ENCODE measurements at places on chromosomes 16 and 17.

DNA sequence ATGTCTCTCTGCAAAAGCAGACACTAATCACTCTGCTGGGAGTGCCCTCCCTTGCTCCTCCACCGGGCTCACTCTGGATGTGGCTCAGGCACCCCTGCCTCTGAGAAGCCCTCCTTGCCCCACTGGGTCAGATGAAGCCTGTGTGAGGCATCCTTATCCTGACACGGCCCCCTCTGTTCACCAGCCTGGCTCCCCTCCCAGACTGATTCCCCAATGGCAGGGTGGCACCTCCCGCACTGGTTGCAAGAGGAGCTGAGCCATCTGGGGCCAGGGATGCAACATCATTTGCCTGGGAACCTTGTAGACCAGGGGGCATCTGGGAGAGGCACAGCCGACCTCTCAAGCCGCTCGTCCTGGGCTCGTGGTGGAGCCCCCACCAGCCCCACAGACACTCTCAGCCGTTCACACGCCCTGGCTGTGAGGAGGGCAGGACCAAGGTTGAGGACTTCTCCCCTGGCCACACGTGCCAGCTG, 6.7 kb downstream of the SMTNL2 start:
- DNase-seq, result no peak

GRCh38 chr16:66354034-66354909, 12.2 kb upstream of the CDH5 start:
- DNase-seq, result peak; percentile 79

DNA sequence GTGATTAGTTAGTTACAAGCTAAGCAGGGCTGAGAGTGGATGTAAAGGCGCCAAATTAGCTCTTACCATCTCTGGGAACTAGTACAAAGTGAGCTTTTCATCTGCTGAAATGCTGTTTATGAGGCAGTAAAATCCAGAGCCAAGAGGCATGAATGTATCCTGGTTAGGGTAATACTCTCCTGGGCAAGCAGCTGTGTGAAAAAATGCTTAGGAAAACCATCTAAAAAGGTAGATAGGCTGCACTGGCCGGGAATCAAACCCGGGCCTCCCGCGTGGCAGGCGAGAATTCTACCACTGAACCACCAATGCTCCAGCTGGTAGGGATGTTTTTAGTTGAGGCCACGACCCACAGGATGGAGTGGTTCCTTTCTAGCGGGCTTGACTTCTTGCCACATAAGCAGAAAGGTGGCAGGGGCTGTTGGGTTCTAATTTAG, 23.0 kb downstream of the VAC14 start:
- DNase-seq, result no peak

DNA sequence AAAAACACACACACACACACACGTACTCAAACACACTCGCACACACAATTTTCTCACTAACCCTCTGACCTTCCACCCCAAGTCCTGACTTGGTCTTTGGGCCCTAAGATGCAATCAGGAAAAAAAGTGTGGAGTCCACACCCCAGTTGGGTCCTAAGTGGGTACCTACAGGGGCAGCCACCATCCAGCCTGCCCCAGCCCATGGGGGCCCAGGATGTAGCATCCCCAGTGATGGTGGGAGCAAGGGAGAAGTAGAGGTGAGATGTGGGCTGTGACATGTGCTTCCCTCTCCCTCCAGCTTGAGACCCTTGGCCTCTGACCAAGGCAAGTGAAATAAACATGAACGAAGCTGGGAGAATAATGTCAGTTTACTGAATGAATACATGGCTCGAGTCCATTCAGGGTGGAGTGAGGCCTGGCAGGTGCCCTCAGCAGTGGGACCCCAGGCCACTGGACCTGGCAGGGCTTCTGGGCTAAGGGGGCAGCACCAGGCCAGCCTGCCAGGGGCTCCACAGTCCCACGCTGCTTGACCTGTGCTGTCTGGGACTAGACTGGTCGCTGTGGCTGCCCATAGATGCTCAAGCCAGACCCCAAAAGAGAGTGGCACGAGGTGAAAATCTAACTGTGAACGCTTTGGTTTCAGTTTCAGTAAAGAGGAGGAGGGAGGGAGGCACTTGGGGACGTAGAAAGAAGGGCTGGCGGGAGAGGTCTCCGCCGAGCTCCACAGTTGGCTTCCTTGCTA, 73.7 kb downstream of the MRC2 start:
- DNase-seq, result no peak

DNA sequence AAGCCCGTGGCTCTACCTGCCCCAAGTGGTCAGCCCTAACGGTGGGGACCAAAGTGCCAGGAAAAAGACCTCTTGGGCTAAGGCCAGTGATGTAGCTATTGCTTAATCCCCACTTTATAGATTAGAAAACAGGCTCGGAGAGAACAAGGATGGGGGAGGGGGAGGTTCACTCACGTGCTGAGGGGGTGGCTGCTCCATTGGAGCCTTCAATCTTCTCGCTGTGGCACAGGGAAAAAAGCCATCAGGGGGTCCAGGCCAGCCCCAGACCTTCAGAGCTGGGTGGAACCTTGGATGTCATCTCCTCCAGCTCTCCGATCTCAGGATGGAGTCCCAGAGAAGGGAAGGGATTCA, 45.9 kb downstream of the SRCIN1 start:
- no peak for DNase-seq

- DNase-seq, result no peak
These were observed 20.9 kb upstream of the PSMD7 start for GRCh38 chr16:74275711-74276110.

DNA sequence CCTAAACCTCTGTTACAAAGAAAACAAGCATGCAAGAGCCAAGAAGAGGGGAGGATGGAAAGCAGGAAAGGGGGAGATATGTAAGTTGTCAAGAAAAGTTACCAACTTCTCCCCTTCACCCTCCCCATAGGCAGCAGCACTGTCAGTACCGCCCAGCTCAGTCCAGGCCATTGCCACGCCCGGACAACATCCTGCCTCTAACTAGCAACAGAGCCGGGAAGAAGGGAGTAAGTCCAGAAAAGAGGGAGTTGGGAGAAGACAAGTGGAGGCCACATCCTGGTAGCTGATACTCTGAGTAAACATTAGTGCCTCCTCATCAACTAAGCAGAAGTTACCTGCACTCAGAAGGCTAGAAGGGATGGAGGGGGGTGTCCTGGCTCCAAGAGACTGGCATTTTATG, 113.6 kb downstream of the SMG6 start:
- no peak for DNase-seq

DNA sequence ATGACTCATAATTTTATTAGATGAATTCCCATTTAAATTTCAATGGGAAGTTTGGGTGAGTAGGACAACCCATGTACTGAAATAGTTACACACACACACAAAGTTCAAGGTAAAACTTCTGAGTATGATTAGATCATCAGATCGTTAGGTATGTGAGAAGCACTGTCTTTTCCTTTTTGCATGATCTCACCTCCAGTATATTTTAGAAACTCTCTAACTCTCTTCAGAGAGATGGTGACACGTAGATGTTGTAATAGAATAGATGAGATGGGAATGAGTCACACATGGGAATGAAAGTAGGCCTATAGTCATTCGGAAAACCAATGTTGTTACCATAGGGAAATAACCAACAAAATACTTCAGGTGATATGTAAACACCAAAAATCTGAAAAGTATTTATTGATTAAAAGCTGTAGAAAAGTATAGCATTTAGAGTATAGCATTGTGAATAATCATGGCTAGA, 22.2 kb downstream of the KRT23 start:
- DNase-seq, result peak; percentile 92

DNA sequence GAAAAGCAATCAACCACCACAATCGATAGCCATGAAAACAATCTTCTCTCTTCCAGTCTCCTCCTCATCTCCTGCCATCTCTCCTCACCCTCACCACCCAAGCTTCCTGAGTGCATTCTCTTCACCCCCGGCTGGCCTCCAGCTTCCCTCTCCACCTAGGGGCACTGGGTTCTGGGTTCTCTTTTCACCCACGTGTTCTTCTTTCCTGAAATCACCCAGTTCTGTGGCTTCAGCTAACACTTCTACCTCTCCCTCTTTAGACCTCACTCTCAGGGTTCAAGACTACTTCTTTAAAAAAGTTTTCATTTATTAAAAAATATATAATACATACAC, 8.2 kb downstream of the ITGAM start:
- DNase-seq, result no peak

DNA sequence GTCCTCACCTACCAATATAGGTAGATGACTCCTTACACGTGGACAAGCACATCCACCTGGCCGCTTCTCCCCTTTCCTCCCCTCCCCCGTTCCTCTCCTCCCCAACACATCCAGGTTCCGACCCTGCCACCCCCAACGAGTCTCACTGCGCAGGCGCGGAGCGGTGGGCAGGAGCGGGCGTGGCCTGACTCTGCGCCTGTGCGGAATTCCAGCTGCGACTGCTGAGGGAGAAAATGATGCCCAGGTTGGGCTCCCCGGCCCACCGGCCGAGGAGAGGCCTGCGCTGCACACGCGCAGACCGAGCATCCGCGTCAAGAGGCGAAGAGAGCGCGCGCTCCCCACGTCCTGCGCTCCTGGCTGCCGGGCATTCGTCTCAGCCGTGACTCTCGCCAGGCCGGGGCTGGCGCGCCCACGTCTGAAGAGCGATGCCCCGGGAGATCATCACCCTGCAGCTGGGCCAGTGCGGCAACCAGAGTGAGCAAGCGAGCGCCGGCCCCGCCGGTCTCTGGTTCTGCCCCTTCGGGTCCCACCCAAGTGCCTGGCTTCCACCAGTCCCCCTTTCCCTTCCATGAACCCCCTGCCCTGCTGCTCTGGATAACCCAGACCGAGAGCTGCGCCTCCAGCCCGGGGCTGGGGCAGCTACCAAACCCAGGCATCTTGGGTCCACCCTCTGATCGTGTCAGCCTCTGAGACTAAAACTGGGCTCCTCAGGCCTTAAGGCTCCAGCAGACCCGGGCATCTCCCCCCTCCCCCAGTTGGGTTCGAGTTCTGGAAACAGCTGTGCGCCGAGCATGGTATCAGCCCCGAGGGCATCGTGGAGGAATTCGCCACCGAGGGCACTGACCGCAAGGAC, at the start of gene TUBG2:
TSS of gene TUBG2 (plus strand) at position 206 of the 853 bp plus-strand sequence. CDS start at position 426, 220 bp downstream.
- peak; percentile 83 for DNase-seq

DNA sequence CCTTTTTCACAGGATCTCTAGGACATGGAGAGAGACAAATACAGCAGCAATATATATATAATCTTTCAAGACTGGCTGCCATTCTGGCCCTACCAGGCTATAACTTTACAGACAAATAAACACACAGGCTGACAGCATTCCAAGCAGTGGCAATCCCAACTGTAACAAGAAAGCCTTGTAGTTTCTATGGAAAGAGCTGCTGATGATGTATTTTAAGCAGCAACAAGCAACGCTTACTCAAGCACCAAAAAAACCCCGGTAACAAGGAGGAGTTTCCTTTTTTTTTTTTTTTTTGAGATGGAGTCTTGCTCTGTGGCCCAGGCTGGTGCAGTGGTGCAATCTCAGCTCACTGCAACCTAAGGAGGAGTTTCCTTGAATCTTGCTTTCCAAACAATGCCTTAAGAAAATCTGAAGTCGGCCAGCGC, 23.2 kb downstream of the LSM12 start:
- peak; percentile 91 for DNase-seq

DNA sequence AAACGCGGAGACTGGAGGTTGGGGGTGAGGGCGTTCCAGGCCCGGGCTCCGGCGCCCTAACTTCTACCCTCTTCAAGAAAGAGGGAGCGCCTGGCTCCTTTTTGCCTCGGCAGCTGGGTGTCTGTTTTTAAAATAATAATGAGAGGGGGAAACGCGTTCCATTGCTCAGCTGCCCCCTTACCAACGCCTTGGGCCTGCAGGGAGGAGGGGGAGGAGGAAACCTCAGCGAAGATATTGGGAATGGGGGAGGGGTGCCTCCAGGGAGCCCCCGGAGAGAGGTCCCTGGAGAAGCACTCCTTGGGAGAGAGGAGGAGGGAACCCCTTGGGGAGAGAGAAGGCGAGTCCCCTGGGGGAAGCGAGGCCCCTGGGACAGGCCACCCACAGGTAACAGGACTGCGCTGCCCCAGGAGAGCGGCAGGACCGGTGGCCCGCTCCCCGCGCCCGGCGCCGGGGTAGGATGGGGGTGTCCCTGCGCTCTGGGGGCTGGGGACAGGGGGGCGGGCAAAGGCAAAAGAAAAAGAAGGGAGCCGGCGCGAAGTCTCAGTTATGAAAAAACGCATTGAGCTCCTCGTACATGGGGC, 2.7 kb downstream of the NEUROD2 start:
- no peak for DNase-seq

DNA sequence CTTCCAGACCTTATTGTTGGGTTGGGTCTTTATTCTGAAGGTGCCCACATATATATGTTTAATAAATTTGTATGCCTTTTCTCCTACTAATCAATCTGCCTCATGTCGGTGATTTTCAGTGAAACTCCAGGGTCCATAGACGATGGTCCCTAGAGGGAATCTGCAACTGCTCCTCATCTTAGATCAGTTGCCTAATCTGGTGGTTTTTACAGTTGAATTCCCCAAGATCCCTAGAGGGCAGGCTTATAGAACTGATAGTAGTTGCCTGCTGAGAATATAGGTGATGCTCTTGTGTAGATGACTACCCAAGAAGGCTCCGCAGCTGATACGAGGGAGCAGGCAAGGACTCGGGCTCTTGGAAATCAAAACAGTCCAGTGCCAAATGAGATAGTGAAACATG, 619.2 kb upstream of the C16orf82 start:
- DNase-seq, result no peak

- no peak for DNase-seq
These were observed 5.2 kb downstream of the ITGA3 start for GRCh38 chr17:50060951-50061712.

GRCh38 chr17:40253565-40253964, 34.1 kb upstream of the CDC6 start:
- DNase-seq, result no peak

GRCh38 chr16:66924527-66925321, 611 bp downstream of the RRAD start:
- peak; percentile 79 for DNase-seq

- DNase-seq, result no peak
These were observed 10.2 kb upstream of the ZNF18 start for GRCh38 chr17:12007466-12007865.

- DNase-seq, result peak; percentile 20
These were observed 258.3 kb downstream of the FOXL1 start for GRCh38 chr16:86836503-86837129.

DNA sequence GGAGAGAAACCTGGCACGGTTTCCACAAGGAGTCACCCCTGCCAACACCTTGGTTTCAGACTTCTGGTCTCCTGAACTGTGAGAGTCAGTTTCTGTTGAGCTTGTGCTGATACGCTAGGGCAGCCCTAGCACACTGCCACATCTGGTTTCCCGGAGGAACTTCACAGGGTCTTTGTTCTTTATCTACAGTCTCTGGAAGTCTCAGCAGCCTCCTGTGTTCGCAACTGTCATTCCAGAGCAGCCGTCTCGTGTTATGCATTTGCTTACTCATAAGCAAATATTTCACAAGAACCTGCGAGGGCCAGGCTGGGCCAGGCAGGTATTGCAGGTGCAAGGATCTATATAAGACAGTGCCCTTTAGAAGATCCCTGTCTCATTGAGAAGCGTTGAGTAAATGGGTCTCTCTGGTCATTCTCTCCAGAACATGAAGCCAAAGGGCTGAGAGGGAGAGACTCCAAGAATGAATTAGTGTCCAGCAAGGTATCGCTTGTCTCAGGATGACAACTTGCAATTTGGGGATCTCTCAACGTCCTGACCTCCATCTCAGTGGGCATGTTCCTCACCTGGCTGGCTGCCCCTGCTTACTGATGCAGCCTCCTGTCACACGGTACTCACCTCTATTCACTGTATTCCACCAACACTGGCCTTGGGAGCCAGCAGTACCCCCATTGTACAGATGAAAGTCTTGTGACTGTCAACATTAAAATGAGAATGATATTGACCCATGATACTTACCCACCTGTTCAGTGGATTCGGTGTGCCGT, 141.2 kb downstream of the WWOX start:
- no peak for DNase-seq

All from suppressor macrophage treated with lipopolysaccharide for 1 hour (primary cell).